ENCODE measurements at places on chromosomes 6 and 20.

- DNase-seq: no peak
Observed at GRCh38 chr6:37507690-37508421, 8.2 kb upstream of the CCDC167 start.

DNA sequence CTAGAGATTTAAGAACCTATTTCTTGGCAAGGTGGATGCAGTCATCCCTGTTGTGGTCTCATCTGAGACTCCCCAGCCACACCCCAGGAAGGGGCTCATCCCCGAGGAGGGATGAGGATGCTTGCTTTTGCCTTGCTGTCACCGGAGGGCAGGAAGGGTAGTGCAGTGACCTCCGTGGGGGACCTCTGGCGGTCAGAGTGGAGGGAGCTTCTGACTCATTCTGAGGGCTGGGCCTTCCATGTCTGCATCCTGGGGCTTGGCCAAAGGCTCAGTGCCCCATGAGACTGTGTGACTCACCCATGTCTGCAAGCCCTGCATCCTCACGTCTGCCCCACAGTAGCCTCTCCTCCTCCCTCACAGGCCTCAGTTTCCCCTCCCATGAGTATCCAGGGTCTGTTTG is 38.7 kb downstream of the UQCC2 start:
- DNase-seq: peak; percentile 88

GRCh38 chr6:38974389-38975151 is 74.0 kb upstream of the GLP1R start:
- no peak for DNase-seq

- no peak for DNase-seq
Observed at GRCh38 chr6:130032758-130033340, 14.5 kb downstream of the L3MBTL3 start.

DNA sequence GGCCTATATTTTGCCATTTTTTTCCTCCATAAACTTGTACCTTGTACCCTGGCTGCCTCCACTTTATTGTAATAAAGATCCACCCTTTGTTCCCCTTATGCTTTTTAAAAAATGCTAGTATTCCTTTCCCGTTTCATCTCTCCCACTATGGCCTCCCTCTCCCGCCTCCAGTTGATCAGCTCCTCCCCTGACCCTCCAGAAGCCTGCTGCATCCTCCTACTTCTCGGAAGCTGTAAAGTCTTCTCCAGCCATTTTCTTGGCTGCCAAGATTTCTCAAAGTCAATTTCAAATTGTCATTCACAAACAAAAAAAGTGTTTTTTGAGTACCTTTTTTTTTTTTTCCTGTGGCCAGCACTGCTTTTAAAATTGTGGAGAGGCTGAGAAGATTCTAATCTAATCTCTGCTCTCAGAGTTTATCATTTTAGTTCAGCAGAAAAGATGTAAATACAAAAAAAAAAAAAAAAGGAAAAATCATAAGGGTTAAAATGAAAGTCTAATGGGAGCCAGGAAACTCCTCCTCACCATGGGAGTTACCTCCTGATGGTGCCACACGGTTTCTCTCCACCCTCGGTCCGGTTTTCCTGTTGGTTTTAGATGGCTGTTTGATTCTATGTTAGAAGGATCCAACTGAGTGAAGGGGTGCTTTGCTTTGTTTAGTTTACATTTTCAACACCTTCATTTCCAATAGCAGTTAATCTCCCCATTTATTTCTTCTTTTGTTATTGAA is 103.0 kb upstream of the KCNK16 start:
- DNase-seq: no peak

DNA sequence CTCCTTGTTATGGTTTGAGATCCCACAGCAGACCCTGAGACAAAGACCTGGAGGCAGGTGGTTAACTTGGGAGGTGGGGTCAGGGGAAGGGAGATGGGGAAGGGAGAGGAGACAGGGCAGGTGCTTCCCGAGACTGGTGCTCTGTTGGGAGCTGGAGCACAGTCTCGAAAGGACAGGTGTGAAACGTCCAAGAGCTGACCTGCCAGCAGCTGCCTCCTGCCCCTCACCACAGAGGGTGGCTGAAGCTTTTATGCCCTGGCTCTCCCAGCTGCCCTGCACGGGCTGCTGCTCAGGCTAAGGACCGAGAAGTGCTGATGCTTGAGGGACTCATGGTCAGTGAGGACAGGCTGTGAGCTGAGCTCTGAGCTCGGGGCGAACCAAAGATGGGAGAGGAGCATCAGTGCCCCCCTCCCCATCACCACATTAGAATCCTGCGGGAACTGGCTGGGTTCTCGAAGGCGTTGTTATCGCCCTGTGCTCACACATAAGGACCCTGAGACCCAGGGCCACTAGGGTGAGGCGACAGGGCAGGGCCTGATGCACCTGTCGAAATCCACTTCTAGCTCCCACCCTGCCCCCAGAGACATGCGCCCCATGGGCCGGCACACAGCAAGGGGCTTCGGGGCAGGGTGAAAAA is 25.3 kb upstream of the CD93 start:
- DNase-seq: no peak

DNA sequence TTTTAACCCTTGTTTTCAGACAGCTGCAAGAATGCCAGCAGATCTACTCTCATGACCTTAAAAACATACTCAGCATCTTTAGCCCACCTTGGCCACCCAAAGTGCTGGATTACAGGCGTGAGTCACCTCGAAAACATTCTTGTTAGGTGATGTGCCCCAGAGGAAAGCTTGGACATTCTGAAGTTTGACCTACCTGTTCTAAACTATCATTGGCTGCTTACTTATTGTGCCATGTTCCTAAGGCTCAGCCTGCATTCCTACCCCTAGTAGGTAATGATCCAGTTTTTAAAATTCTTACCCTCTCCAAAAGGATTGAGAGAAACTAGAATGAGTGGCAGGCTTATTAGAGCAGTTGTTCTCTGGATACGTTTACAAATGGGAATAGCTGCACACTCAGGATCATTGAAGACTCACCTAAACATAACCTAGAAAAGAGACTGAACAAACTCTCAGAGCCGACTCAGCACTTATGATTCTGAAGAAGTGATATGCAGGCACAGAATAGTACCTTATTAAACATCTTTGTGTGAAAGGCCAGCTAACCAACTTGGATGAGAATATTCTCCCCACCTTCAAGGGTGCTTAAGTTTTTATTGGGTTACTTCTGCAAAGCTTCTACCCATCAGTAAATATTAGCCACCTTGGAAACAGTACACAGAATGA is 362.1 kb downstream of the NRN1 start:
- DNase-seq: no peak

GRCh38 chr20:57675773-57676172 is 34.0 kb downstream of the PMEPA1 start:
- no peak for DNase-seq

GRCh38 chr6:2110504-2110903 is 134.9 kb downstream of the GMDS start:
- no peak for DNase-seq

DNA sequence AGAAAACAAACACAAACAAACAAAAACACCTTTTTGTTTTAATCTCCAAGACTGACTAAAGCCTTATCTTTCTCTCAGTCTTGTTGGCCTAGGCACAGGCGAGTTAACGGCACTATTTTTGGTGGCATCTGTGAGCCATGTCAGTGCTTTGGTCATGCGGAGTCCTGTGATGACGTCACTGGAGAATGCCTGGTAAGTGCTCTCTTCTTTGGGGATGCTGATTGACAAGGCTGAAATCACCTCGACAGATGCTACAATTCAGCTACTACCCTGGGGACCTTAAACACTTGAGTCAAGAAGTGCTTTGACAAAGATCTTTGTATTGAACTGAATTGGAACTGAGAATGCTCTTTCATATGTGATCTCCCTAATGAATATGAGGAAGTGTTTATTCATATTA is 384.1 kb downstream of the LAMA2 start:
- DNase-seq: no peak

GRCh38 chr20:63701051-63701328 is 4.5 kb downstream of the TNFRSF6B start:
- DNase-seq: no peak

DNA sequence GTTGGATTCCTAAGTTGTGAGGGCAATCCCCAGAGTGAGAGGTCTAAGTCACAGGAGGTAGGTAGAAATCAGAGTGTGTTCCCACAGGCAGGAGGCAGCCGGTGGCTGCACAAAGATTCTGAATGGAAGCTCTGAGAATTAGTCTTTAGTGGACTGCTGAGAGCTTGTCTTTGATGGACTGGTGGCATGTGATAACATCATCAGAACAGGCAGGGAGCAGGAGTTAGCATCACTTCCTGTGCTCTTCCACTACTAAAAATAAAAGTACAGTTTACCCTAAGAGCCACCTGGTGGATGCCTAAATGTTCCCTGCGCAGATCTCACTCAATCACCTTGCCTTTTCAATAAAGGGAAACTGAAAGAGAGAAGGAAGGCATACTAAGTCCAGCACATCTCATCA is 294.6 kb upstream of the POU3F2 start:
- DNase-seq: peak; percentile 8

- DNase-seq: no peak
Observed at GRCh38 chr20:11090751-11091150, 417.0 kb upstream of the JAG1 start.

DNA sequence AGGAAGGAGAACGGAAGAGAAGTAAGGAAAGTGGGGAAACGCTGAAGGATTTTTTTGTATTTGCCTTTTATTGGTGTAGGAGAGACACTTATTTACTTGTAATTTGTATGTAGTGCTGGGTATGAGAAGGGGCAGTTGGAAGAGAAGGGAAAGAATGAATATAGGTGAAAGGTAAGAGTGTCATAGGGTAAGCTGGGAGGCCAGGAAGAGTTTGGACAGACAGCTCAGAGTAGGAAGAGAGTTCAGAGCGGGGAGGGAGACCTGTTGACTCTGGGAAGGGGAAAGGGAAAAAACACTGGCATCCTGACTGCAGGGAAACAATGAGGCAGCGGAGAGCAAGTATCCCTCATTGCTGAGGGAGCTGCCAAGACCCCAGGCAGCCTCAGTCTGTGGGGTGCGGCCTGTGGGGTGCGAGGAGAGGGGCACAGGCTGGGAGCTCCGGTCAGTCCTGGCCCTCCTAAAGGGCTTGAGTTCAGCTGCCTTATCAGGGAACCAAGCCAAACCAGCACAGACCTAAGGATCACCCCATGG is 3.1 kb downstream of the TRAF3IP2 start:
- DNase-seq: no peak

- DNase-seq: no peak
Observed at GRCh38 chr6:35739645-35740524, 3.1 kb downstream of the ARMC12 start.

DNA sequence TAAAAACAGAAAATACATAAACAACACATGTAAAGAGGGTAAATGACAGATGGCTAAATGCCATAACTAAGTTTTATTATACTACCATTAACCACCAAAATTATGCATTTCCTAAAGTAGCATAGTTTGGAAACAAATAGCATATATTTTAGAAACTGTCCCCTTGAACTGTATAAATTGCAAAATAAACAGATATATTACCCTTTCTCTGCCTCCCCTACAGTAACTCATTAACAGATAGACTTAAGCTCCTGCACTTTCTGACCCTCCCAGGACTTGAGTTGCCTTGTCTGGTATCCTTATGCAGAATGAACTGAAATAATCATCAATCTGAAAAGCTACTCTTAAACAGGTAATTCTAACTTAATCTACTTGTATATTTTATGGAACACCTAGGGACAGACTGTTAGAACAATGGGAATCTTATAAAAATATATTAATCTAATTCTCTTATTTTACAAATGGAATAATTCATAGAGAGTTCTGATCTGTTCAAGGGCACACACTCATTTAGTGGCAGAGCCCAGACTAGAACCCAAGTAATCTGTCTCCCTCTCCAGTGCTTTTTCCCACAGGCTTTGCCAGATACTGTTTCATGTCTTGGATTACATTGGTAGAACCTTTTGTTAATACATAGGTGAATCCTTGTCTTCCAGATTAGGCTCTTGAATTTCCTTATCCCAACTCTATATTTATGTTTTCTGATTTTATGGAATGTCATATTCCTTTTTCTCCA is 50.6 kb upstream of the LOC128125822 start:
- no peak for DNase-seq

DNA sequence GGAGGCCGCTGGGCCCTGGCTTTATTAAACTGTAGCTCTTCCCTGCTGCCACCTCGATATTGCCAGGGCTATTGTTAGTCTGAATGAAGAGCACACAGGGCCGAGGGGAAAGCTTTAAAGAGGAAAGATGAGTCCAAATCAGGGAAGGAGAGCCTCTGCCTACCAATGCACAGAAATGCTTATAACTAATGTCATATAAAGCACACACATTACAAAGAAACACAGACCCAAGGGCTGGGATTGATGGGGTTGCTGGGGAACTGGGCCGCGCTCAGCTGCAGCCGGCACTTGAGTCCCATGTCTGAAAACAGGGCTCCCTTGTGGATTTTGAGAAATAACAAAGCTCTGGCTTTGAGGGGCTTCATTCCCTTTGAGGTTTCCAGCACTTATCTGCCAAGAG is 232.6 kb downstream of the CD83 start:
- no peak for DNase-seq

- no peak for DNase-seq
Observed at GRCh38 chr20:50652702-50653294, 38.5 kb downstream of the RIPOR3 start.

DNA sequence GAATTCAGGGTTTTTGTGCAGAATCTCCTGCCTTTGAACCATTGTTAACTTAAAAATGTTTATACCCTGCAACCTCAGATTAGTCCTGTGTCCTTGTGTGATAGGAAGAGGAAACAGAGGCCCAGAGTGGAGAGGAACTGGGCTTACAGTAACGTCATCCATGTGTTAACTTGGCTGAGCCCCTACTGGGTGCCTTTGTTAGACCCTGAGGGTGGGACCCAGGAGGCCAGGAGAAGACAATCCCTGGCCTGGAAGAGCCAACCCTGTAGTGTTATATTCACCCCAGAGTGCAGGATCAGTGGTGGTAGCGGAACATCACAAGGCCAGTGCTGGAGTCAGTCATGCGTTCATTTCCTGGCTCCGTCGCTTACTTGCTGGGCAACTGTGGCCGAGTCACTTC is 10.6 kb downstream of the MYLK2 start:
- DNase-seq: no peak

DNA sequence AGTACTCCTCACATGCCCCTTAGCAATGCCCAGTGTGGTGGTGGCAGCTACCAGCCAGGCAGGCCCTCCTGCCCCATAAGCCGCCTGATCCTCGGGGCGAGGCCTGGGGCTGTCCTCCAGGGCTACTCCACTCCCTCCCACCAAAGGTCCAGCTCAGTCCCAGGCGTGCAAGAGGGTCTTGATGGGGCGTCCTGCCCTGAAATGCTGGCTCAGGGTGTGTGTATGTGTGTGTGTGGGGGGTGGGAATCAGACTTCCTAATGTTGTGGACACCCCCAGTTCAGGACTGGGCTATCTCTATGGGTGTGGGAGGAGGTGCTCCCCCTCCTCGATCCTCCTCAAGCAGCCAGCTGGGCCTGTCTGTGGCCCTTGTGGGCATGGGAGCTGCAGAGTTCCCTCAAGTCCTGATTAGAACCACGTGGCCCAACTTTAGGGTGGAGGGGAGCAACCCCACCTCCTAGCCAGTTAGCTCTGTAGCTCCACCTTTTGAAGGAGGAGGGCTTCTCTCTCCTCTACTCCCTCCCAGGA is 7.5 kb downstream of the HSPA12B start:
- no peak for DNase-seq

- no peak for DNase-seq
Observed at GRCh38 chr6:1705630-1706029, 95.9 kb downstream of the FOXC1 start.
